ENCODE measurements at places on chromosomes 5 and 9. TPM values are rescaled to one million over a fixed set of nuclear protein-coding genes. Genes with fewer than 3 reads are reported as not detected.

GDNF gene
- 0.05 TPM for total RNA-seq

UGT3A1 gene
- not detected for total RNA-seq

FGF18 gene
- 4.8 TPM for total RNA-seq

TNC gene
- 0.58 TPM for total RNA-seq

SOX30 gene
- total RNA-seq: not detected

SPATA31C1 gene
- not detected for total RNA-seq

DMRT3 gene
- total RNA-seq: not detected

WHRN gene
- 7.4 TPM for total RNA-seq

ADAMTS2 gene
- 0.08 TPM for total RNA-seq

FOXD4 gene
- total RNA-seq: 0.34 TPM

ROR2 gene
- total RNA-seq: 0.90 TPM

SHOC1 gene
- 0.02 TPM for total RNA-seq
